GM23338 (cell line): ENCODE measurements at places on chromosomes 3 and 15. TPM values are rescaled to one million over a fixed set of nuclear protein-coding genes. Genes with fewer than 3 reads are reported as not detected.

DNA sequence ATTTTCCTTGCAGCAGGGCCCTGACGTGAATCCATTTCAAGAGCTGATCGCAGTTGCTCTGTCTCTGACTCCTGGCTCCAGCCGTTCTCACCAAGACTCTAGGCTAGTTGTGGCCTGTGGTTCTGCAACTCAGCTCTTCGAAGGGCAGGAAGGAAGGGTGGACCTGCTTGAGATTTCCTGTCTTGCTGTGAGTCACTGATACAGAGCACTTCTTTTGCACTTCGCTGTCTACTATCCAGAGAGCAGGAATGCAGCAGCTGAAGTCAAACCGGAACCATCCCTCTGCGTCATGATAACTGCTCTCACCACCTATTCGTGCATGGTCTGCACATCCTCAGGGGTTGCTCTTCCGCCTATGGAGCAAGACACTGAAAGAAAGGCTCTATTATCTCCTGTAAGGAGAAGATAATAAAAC, 59.7 kb downstream of the RAP2B start:
- no peak for DNase-seq

GRCh38 chr15:62798536-62798935, 244.0 kb upstream of the TPM1 start:
- no peak for DNase-seq

DNA sequence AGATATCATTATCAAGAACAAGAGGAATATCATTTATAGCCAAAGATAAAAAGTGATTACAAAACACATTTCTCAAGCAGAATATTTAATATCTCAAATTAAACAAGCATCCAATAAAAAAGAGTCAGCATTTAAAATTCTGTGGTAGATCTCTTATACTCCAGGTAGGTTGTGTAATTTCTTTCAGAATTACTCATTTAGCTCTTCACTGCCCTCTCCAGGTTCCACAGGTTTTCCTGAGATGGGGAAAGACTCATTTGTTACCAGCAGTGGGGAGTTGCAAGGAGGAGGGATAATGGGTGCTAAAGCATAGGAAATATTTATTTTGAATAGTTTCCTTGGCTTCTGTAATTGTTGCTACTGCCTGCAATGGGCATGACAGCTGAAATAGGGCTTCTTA, 83.1 kb upstream of the RASGRP1 start:
- DNase-seq = peak; percentile 51

DNA sequence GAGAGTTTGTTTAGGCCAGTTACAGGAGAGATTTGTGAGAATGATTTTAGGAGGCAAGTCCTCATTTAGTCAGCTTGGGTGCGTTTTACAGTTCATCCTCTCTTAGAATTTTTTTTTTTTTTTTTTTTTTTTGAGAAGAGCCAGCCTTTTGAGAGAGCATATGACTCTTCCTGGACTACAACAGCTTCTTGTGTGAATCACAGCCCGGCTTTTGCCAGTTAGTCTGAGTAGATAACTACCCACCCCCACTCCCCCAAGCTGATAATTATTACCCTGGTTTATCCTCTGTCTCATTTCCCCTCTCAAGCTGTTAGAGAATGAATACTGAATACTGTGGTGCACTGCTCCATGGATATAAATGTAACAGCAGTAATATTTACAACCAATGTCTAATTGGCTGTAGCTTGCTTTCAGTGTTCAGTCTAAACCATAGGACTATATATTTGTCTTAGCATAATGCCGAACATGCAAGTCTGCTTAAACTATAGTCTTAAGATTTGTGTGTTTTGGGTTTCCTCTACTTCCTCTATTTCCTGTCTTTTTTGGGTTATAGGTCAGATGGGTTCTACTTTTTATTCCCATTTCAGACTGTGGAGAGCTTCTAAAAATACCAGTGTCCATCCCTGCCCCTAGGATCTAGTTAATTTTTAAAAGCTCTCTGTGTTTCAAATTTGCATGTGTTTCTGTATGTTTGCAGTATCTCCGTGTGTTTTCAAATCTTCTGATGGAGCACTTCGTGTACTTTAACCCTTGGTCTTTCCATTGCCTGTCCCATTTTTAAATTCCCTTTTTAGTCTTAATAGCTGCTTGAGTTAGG, 8.0 kb downstream of the CHD2 start:
- DNase-seq = no peak

- DNase-seq = no peak
Observed at GRCh38 chr3:72786668-72787067, 61.6 kb downstream of the SHQ1 start.

- no peak for DNase-seq
Observed at GRCh38 chr3:127170814-127171213, 22.1 kb upstream of the PRR23E start.

- no peak for DNase-seq
Observed at GRCh38 chr15:31485431-31485830, 158.8 kb downstream of the KLF13 start.

The INKA1 gene
- total RNA-seq = 4.0 and 4.9 TPM in 2 replicates
